ENCODE measurements at places on chromosomes 4 and X. TPM values are rescaled to one million over a fixed set of nuclear protein-coding genes. Genes with fewer than 3 reads are reported as not detected.

The FSTL5 gene
- 0.50 TPM for total RNA-seq

The LANCL3 gene
- 0.12 TPM for total RNA-seq

The CD40LG gene
- not detected for total RNA-seq

The TEX13B gene
- total RNA-seq: 0.12 TPM

The NMU gene
- total RNA-seq: 1.3 TPM

The ANXA3 gene
- 4.3 TPM for total RNA-seq

The PHOX2B gene
- not detected for total RNA-seq

The WAS gene
- 0.22 TPM for total RNA-seq

Data from uterine smooth muscle cell (primary cell).